Thyroid gland (tissue), 4 donors: ENCODE measurements at places on chromosomes 4 and X. TPM values are rescaled to one million over a fixed set of nuclear protein-coding genes. Genes with fewer than 3 reads are reported as not detected.

DNA sequence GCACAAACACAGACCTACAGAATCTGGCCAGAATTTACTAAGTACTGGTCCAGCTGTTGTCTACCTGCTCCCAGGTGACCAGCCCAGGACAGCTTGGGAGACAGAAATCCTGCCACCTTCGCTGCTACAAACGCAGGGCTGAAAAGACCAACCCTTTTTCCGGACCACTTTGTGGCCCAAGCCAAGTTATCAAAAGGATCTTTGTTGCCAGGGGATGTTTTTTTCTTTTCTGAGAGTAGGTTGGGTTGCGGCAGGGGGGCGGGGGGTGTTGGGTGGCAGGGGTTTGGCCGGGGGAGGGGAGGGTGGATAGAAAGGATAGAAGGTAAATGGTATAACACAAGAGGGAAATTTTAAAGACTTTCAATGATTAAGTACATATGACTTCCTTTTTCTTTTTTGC, 63.4 kb downstream of the STOX2 start:
- no peak for DNase-seq
- H3K36me3 ChIP-seq: no peaks in the 10 kb centered on the region
- H3K4me3 ChIP-seq: no peak overlapping the region
- no peaks in the 10 kb centered on the region for H3K4me1 ChIP-seq

- peaks cover 20% of the 10 kb centered on the region for H3K4me1 ChIP-seq
- no peak for DNase-seq
- no peaks in the 10 kb centered on the region for H3K36me3 ChIP-seq
- no peaks in the 10 kb centered on the region for H3K27me3 ChIP-seq
- H3K27ac ChIP-seq: no peak overlapping the region
- no peak overlapping the region for H3K4me3 ChIP-seq
Observed at GRCh38 chr4:85955620-85956292, 404.1 kb downstream of the MAPK10 start.

- H3K27me3 ChIP-seq: no peaks in the 10 kb centered on the region
- no peak overlapping the region for H3K27ac ChIP-seq
- no peak overlapping the region for H3K4me3 ChIP-seq
- H3K36me3 ChIP-seq: no peaks in the 10 kb centered on the region
- DNase-seq: peak; percentile 19
Observed at GRCh38 chr4:189021831-189022230, 882.6 kb downstream of the TRIML1 start.

The CHM gene
- 25.1 TPM for total RNA-seq

DNA sequence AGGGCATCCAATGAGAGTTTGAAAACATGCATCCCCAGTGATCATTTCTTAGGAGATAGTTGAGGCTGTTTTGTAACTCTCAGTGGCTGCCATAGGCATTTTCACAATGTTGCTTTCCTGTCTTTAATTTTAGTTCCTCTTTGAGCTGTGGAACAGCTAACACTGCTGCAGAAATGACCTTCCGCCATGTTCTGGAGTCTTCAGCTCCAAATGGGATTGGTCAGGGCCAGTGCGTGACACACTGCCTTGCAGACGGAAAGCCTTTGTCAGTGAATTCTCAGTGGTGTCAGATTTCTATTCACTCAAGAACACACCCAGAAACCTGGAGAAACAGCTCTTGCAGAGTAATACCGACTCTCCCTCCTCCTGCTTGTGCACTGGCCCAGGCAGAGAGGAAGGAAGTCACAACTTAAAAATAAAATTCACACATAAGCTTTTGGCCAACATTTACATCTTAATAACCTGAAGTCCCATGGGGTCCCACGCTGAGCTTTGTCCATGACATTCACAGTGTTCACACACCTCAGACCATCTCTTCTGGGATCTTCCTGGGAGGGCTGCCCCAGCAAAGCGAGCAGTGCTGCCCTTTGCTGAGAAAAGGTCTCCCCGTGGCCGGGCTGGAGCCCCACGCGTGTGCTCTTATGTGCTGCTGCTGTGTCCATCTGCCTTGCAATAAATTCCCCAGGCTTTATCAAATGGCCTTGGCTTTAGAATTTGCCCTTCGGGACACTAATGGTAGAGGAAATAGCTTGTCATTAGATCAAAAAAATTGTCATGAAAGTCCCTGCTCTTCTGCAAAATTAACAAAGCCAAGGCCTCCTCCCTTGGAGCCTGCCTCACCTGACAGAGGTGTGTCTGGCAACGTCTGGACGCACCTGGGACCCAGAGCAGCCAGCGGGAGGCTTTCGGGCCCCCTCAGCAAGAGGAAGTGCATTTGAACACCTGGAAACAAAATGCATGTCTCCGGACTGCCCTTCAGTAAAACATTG, 126.8 kb downstream of the IRF2 start:
- H3K36me3 ChIP-seq: no peaks in the 10 kb centered on the region
- H3K4me1 ChIP-seq: peaks cover 32% of the 10 kb centered on the region
- peak overlapping the region; percentile 69 for H3K27ac ChIP-seq
- DNase-seq: peak; percentile 44
- no peaks in the 10 kb centered on the region for H3K27me3 ChIP-seq

GRCh38 chrX:153342762-153343558, 9.0 kb downstream of the ZNF275 start:
- no peaks in the 10 kb centered on the region for H3K36me3 ChIP-seq
- H3K27ac ChIP-seq: no peak overlapping the region
- H3K27me3 ChIP-seq: no peaks in the 10 kb centered on the region
- DNase-seq: no peak

GRCh38 chrX:1529756-1530155, 7.2 kb downstream of the P2RY8 start:
- DNase-seq: no peak
- no peak overlapping the region for H3K27ac ChIP-seq
- H3K4me1 ChIP-seq: no peaks in the 10 kb centered on the region

DNA sequence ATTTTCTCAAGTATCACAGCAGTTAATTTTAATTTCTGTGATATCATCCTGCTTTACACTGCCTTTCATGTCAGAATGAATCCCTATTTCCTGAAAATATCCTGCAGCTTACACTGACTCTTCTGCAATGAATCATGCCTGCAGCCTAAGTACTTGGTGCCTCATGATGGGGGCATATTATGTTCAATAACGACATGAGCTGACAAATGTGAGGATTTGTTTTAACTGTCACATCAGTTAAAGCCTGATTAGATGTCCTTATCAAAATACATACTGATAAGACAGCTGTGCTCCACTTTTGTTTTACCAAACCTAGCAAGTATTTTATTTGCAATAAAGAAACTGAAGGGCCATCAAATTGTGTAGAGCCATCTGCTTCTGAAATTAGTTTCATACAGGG, 359.9 kb upstream of the AGA start:
- DNase-seq: no peak
- no peaks in the 10 kb centered on the region for H3K4me1 ChIP-seq
- H3K4me3 ChIP-seq: no peak overlapping the region
- H3K27ac ChIP-seq: no peak overlapping the region
- H3K27me3 ChIP-seq: no peaks in the 10 kb centered on the region

DNA sequence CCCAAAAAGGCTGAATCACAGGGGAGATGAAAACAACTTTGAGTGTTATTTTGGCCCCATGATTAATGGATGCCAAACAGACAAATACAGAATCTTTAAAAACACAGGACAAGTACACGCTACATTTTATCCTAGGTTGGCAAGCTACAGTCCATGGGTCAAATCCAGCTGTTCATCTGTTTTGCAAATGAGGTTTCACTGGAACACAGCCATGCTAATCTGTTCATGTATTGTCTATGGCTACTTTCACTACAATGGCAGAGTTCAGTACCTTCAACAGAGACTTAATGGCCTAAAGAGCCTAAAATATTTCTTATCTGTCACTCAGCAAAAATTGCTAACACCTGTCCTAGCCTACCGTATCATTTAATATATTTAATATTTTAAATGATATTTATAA, 1548.5 kb upstream of the IGFBP7 start:
- H3K4me1 ChIP-seq: no peaks in the 10 kb centered on the region
- H3K4me3 ChIP-seq: no peak overlapping the region
- DNase-seq: no peak
- no peaks in the 10 kb centered on the region for H3K27me3 ChIP-seq

- H3K4me3 ChIP-seq: no peak overlapping the region
- H3K4me1 ChIP-seq: no peaks in the 10 kb centered on the region
- H3K27me3 ChIP-seq: no peaks in the 10 kb centered on the region
- no peaks in the 10 kb centered on the region for H3K36me3 ChIP-seq
Observed at GRCh38 chr4:100525686-100526085, 7.9 kb upstream of the EMCN start.
